ENCODE measurements at places on chromosomes 7 and 10.
A peak's percentile ranks its signal among the peaks of the same experiment; 100 is the strongest.

GRCh38 chr7:158042156-158042880 lies 545.3 kb downstream of the PTPRN2 start:
- no peak for DNase-seq

DNA sequence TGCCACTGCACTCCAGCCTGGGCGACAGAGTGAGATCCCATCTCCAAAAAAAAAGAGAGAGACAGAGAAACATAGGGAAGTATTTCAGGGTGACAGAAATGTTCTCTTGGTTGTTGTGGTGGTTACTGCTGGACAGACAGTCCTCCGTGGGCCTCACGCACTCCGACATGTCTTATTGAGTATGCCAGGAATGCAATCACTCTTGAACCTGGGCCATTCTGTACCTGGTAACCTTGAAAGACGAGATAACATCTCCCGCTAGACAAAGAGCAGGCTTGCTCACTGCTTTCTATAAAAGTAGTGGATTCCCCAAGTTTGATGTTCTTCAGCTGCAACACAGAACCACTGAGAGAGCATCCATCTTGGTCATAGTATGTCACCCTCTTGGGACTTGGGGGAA lies 6.7 kb downstream of the CACUL1 start:
- no peak for DNase-seq

DNA sequence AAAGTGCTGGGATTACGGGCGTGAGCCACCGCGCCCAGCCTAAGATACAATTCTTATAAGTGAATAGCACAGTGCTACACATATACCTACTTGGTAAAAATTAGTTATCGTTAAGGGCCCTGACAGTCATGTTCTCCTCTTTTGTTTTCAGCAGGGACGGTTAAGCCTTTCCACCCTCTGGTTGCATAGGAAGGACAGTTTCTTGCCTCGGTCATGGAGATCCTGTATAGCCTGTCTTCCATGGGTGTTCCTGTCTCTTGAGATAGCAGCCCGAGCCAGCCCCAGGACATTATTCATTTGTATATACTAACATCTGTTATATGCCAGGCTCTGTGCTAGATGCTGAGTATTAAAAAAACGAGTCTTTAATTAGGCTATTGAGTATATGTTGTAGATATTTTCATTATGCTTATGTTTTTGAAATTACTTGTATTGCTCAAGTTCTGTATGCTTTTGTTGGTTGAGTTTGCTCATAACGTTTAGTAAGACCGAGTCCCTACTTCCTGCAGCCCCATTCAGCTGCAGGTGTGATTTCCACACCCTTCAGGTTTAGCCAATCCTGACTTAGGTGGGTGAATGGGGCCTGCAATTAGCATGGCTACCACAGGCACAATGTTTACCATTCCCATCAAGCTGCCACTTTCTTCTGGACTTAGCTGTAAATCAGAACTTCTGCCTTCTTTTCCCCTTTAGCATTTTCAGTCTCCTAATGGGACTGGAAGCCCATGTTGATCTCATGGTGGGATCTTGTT lies 24.8 kb downstream of the CCSER2 start:
- DNase-seq: no peak

- peak; percentile 44 for DNase-seq
Observed at GRCh38 chr7:1101563-1102431, 13.9 kb downstream of the GPER1 start.

- no peak for DNase-seq
Observed at GRCh38 chr7:99078416-99078815, 65.5 kb downstream of the SMURF1 start.

- peak; percentile 50 for DNase-seq
Observed at GRCh38 chr10:3225561-3225960, 53.0 kb upstream of the PITRM1 start.

DNA sequence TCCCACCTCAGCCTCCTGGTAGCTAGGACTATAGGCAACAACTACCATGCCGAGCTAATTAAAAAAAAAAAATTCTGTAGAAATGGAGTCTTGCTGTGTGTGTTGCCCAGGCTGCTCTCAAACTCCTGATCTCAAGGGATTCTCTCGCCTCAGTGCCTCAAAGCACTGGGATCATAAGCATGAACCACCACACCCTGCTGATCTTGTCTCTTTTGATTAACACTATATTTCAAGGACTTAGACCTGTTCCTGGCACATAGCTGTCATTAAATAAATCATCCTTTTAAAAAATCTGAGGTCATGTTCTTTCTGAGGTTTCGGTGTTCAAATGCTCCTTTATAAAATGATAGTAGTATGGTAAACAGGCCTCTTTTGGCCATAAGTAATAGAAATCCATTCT lies 4.8 kb downstream of the PALS2 start:
- no peak for DNase-seq

DNA sequence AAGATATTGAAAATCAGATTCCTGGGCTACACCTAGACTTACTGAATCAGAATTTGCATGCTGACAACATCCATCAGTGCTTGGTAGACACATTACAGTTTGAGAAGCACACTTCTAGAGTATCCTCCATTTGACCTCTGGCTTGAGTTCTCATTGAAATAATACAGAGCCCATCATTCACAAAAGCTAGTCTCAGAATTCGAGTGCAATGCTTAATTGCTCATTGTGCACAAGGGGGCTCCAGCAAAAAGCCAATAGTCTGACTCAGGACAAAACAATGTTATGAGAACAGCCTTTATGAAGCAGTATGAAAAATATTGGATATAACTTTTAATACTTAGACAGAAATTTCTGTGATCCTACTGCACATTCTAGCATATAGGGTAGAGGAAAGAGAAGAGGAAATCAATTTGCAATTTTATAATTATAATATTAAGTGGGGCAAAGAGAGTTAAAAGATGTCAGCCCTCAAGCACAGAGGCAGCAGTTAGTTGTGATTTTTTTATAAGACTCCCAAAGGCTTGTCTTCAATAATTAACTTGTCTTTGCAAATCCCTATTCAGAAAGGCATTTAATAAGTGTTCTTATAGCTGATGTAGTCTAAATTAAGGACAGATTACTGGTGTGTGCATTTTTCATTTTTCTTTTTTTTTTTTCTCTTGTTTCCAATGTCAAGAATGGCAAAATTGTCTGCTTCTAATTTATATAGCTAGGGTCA lies 105.8 kb upstream of the ANK3 start:
- DNase-seq: no peak

DNA sequence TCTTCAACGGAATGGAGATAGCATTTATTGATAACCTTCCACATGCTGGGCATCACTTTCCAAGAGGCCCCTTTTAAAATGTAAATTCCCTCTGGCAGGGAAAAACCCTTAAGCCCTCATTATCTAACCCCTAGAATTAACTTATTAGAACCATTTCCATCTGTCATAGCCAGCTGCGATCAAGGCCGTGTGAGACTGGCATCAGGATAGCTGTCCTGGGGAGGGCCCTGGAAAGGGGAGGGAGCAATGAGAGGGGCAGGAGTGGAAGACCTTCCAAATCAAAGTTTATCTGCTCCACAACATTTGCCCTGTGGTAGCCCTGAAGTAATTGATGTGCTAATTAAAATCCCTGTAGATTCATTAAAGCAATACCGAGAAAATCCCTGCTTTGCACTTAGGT lies 45.0 kb upstream of the JAZF1 start:
- DNase-seq: no peak

DNA sequence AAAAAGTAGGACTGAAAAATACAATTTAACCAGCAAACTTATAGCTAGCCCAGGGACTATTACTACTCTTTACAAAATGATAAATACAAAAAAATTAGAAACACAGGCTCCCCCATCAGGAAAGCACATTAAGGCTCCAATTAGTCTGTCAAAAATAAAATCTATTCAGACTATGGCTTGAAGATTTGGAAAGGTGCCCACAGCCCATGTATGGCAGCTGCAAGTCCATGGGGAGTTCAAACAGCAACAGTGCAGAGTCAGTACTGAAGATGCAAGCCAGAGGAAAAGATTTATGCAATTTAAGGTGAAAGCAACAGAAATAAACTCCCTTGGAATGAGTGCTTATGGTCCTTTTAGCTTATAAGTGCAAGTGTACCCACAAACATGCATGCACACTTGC lies 29.7 kb downstream of the IMMP2L start:
- DNase-seq: peak; percentile 28

GRCh38 chr10:126475074-126475691 lies 86.9 kb upstream of the ADAM12 start:
- no peak for DNase-seq

DNA sequence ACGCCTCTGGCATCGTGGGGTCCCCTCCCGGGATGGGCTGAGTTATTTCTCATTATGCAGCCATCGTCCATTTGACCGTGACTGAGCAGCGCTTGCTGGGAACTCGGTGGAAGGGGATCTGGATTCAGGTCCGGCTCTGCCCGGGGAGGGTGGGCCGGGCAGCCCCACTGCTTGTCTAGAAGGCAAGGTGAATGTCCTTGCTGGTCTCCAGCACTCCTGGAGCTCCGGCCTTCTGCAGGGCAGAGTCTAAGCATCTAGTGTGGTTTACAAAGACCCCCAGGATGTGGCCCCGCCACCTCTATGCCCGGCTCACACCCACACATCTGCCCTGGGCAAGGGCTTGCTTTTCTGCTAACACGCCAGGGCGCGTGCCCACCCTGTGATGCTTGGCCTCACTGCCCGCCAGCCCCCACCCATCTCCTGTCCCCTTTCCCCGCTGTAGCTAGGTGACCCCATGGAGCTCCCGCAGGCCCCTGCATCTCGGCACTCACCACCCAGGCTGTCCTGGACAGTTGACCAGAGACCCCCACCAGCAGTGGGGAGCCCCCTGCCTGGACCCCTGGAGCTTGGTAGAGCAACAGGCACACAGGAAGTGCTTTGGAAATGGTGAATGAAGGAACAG lies 151.0 kb upstream of the CHST15 start:
- no peak for DNase-seq

- DNase-seq: no peak
Observed at GRCh38 chr7:155732286-155732685, 80.0 kb downstream of the SHH start.

GRCh38 chr7:38584443-38585210 lies 46.5 kb downstream of the AMPH start:
- DNase-seq: peak; percentile 54

GRCh38 chr10:101568054-101568745 lies 19.9 kb downstream of the POLL start:
- DNase-seq: no peak

DNA sequence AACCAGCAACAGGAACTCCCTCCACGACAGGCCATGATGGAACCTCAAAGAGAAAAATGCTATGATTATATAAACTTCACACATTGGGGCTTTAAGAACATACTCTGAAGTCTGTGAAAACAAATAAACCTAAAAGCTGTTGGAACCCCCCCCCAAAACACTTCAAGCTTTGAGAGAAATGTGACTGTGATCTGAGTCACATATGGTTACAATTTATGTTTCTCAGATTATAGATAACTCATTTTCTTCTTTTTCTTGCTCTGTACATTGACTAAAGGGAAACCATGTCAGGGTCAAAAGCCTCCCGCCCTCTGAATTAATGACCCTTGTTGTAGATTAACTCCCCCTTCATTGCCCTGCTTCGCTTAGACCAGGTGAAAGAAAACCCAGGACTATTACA lies 15.8 kb downstream of the VOPP1 start:
- no peak for DNase-seq

Data from fibroblast of gingiva (primary cell).